ENCODE measurements at places on chromosomes 6 and 20. TPM values are rescaled to one million over a fixed set of nuclear protein-coding genes. Genes with fewer than 3 reads are reported as not detected.

The TAAR5 gene
- total RNA-seq = not detected

- DNase-seq = no peak
Observed at GRCh38 chr20:48282591-48283228, 497.4 kb upstream of the SULF2 start.

GRCh38 chr6:73870907-73871306 is 174.9 kb downstream of the CD109 start:
- DNase-seq = no peak

- no peak for DNase-seq
Observed at GRCh38 chr6:119065955-119066354, 12.5 kb downstream of the FAM184A start.

DNA sequence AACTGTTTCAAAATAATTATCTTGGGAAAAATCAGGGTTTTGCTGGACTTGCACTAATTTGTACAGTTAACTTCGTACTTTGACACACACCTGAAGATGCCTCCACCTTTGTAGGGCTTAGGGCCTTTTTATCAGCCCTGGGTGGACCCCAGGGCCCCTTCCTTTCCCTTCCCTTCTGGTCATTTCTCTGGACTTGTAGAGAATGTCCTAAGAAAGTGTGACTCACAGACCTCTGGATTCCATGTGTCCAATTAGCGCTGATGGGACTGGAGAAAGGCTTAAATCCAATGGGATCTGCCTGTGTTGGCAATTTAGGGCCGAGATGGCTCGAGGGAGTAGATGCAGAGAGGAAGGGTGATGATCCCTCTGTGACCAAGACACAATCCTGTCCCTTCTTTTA is 9.3 kb downstream of the TRIM15 start:
- no peak for DNase-seq

The KCNK5 gene
- 0.24 TPM for total RNA-seq

- DNase-seq = no peak
Observed at GRCh38 chr6:136609873-136610706, 59.9 kb upstream of the MAP7 start.

The MAD2L1BP gene
- 25.4 TPM for total RNA-seq

GRCh38 chr6:108350528-108350927 is 55.7 kb downstream of the AFG1L start:
- DNase-seq = no peak

DNA sequence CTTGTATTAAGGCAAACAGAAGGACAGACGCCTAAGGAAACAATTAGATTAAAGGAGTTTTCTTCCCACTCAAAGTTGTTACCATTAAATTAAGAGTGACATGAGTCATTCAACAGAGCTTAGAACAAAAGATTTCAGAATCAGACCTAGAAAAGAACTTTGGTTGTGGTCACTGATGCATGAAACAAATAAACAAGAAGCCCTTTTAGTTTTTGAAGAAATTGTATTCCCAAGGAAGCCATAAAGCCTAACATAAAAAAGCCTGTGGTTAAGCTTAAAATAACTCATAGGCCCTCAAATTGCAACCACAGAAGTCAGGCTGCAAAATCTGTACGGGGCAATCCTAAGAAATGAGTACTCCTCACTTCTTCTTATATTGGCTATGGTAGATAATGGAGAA is 17.9 kb upstream of the TRIM26 start:
- DNase-seq = no peak

The OPN5 gene
- not detected for total RNA-seq

DNA sequence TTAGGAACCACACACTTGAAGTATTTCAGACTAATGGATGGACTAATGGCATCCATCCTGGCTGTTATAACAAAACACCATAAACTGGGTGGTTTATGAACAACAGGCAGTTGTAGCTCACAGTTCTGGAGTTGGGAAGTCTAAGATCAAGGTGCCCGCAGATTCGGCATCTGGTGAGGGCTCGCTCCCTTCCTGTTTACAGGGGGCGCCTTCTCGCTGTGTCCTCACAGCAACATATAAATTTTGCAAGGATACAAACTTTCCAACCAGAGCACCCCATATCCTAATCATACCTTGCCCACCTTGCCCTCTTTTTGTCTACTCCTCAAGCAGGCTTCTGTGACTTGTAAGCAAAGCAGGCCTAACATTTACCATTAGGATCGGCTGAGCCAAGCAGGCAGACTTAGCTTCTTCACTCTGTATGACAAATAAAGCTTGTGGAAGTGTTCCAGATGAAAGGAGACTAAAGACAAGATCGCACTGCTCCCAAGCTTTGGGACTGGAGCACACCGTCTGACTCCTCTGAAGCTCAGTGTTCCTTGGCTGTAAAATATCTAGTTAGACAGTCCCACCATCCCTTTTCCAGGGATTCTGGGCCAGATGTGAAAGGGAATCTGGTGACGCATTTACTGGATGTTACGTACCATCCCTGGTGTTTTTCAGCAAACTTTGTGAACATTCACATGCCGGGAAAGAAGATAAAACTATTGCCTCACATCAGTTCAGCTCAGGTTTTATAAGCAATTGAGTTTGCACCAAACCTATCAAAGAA is 34.9 kb downstream of the GFOD1 start:
- no peak for DNase-seq

DNA sequence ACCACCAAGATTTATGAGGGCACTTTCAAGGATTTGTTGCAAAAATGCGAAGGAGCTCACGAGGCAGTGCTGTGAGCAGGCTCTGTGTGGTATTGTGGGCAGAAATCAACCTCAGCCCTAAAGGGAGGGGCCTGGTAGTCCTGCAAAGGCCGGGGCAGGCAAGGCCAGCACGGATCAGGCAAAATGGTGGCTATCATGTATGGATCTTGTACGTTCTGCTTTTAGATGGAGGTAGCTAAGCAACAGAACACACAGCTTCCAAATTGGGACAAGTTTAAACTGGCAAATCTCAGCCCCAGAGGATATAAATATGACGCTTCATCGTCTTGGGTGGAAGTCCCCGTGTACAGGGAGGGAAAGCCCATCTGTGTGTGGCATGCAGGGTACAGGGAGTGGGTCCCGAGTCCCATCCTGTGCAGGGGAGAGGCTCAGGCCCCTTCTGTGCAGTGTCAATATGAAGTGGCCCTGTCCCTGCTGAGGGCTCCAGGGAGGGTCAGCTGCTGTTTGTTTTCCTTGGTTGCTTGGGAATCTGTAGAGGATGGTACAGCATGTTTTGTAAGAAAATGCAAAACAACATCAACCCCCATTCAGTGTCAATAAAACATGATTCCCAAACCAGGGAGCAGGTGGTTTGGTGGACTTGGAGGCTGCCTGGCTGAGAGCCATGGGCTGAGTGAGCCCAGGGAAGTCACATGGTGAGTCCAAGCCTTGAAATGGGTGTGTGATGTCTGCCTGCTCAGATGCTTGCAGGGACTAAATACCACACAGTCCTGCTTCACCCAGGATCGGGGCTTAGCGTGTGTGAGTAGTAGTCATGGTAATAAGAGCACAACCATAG is 113.0 kb downstream of the SYCP2 start:
- no peak for DNase-seq

The ASIP gene
- total RNA-seq = not detected

The PTK6 gene
- total RNA-seq = 0.19 TPM

- no peak for DNase-seq
Observed at GRCh38 chr6:131551902-131552301, 21.1 kb upstream of the ARG1 start.

GRCh38 chr20:36092398-36093024 is 62.0 kb upstream of the EPB41L1 start:
- DNase-seq = no peak

The GTSF1L gene
- not detected for total RNA-seq

DNA sequence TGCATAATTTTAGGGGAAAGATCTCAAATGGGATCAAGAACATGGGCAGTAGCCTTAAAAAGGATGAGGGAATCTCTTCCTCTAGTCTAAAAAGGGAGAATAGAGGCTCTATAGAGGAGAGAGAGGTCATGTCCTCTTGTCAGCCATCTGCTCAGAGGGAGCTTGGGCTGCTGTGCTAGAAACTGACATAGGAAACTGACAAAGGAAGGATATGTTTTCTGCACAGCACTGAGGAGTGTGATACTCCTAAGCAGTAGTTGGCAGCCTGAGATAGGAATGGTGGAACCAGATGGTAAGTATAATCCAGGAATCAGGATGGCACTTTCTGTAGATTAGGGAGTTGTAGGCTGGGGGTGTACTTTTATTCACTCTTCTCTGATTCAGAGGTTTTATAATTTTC is 59.2 kb downstream of the PTPRA start:
- DNase-seq = no peak

- DNase-seq = no peak
Observed at GRCh38 chr20:10362674-10363073, 71.3 kb downstream of the MKKS start.
